Brain (organoid and tissue), 16 donors: ENCODE measurements at places on chromosomes 1 and 21. TPM values are rescaled to one million over a fixed set of nuclear protein-coding genes. Genes with fewer than 3 reads are reported as not detected.

The FCGR3B gene
- 1.3 TPM for polyA plus RNA-seq

The EDEM3 gene
- polyA plus RNA-seq, result 2.6 TPM

The GBP6 gene
- polyA plus RNA-seq, result not detected

The MAP10 gene
- 1.1 TPM for polyA plus RNA-seq

The PHTF1 gene
- 9.5 TPM for polyA plus RNA-seq

The ZBTB8B gene
- polyA plus RNA-seq, result 2.3 TPM

The DTL gene
- 26.4 TPM for polyA plus RNA-seq

The MSH4 gene
- not detected for polyA plus RNA-seq

The RGS13 gene
- polyA plus RNA-seq, result not detected

The OR2G6 gene
- not detected for polyA plus RNA-seq

The CHRM3 gene
- 1.1 TPM for polyA plus RNA-seq

The PRRX1 gene
- 2.5 TPM for polyA plus RNA-seq

The EPRS1 gene
- polyA plus RNA-seq, result 78.4 TPM

The LMOD1 gene
- 4.2 TPM for polyA plus RNA-seq

The OLFML3 gene
- polyA plus RNA-seq, result 17.0 TPM

The TCEA3 gene
- 2.2 TPM for polyA plus RNA-seq

The UBXN10 gene
- 1.4 TPM for polyA plus RNA-seq

The KCNJ15 gene
- 0.73 TPM for polyA plus RNA-seq
